Non-pigmented ciliary epithelial cell (primary cell): ENCODE measurements at places on chromosomes 4 and X.
A peak's percentile ranks its signal among the peaks of the same experiment; 100 is the strongest.

- DNase-seq, result no peak
Measured at GRCh38 chr4:52946855-52947254, 84.7 kb downstream of the RASL11B start.

- no peak for DNase-seq
Measured at GRCh38 chrX:133362538-133362937, 52.8 kb downstream of the GPC4 start.

- DNase-seq, result no peak
Measured at GRCh38 chrX:150966235-150966634, 16.9 kb upstream of the HMGB3 start.

GRCh38 chr4:81257021-81257420, 42.0 kb upstream of the PRKG2 start:
- DNase-seq, result peak; percentile 35

DNA sequence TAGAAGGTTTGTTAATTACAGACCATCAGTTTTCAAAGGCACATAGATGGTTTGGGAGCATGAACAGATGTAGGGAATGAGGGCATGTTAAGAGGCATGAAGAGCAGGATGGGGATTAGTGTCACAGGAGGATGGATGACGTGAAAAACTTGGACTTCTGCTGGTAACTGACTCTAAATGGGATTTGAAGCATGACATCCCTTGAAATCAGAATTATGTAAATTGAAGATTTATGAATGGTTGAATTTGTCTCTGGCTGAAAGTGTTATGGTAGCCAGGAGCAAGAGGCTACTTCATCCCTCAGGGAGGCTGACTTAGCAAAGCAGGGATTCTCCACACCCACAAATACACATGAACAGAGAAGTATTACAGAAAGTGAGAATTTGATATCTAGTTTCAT, 454.6 kb downstream of the MAGEB5 start:
- DNase-seq, result no peak

DNA sequence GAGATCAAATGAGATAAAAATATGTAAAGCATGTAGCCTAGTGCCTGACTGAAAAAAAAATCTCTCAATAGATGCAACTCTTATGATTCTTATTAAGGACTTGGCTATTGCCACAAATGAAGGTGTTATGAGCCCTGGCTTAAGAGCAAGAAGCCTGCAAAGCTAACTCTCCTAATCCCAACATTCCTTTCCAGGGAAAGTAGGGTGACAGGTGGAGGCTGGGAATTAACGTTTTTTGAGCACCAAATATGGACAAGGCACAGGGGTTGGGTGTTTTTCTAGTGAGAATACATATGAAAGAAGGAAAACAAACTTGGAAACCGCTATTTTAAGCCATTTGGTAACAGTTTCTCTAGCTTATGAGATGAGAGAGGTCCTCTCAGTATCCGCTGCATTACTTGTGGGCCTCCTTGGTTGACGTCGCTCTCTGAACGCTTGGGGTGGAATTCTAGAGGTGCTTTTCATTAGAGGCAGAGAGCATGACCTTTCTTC, 2.4 kb downstream of the RHOH start:
- no peak for DNase-seq
